Stimulated activated CD4-positive, alpha-beta T cell treated with anti-CD3 and anti-CD28 coated beads, Interleukin-4, amount 100 ng/mL, for 1 hour (primary cell): ENCODE measurements at places on chromosomes 7 and 10.

DNA sequence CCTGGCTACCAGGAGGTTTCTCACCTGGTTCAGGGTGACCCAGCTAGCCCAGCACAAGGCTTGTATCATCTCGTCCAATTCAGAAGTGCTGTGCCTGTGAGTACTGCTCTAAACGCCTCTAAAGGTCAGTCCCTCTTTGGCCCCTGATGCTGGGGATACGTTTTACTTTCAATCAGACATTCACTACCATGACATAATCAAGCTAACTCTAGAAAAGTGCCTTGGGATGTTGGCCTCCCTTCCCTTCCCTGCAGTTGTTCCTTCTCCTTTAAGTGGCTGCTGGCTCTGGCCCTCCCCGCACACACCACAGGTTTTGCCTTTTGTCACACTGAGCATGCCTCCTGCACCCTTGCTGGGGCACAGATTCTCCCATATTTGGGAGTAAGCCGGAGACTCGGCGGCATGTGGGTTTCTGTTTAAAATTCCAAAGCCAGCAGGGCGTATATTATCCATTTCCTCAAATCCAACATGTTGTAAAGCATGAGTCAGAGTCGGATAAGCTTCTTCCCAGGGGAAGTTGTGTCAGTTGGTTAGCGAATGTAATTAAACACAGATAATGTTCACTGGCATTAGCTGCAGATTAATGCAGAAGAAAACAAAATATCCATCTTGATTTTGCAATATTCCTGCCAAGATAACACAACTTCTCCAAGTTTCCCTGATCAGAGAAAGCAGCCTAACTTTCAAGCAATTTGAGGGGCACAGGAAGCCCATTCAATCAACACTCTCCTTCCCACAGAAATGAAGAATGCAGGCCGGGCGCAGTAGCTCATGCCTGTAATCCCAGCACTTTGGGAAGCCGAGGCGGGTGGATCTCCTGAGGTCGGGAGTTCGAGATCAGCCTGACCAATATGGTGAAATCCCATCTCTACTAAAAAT is 31.8 kb upstream of the VCL start:
- no peak for DNase-seq

DNA sequence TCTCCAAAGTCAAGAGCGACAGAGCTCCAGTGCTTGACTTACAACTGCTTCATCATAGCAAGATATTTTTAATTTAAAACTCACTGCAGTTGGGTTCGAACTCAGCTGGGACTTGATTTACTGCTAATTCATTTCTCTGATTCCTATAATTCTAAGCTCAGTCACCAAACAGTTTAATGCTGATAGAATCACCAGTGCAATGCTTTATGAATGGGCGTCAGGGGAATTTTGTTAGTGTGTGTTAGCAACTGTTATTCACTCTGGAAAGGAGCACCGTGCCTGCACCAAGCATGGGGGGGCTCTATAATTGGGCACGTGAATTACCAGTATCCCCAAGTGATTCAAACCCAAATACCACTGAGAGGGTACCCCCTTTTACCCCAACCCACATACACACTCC is 10.4 kb downstream of the PLXNA4 start:
- no peak for DNase-seq

- no peak for DNase-seq
Observed at GRCh38 chr10:127485153-127485857, 63.8 kb upstream of the NPS start.

- DNase-seq: no peak
Observed at GRCh38 chr10:74949034-74949832, 122.8 kb downstream of the KAT6B start.

DNA sequence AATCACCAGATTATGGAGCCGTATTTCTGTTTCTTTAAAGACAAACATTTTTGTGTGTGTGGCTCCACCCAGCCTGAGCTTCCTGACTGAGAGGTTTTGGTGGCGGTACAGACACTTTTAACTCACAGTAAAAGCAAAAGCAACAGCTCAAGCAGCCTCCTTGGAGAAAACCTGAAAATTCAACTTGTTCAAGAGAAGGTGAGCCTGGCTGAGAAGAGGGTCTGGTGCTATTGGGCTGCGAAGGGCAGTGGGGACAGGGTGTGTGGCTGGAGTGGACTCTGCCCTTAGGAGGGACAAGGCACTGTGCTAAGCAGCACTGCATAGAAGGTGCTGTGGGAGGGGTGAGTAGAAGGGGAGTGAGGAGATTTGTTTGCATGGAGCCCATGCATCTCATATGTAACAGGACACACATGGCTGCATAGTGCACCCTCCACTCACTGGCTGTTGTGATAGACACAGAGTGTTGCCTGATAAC is at the start of gene GIMAP7:
TSS of gene GIMAP7 (plus strand) at position 125 of the 475 bp plus-strand sequence. CDS start 5,103 bp downstream, outside the sequence.
- peak; percentile 53 for DNase-seq

DNA sequence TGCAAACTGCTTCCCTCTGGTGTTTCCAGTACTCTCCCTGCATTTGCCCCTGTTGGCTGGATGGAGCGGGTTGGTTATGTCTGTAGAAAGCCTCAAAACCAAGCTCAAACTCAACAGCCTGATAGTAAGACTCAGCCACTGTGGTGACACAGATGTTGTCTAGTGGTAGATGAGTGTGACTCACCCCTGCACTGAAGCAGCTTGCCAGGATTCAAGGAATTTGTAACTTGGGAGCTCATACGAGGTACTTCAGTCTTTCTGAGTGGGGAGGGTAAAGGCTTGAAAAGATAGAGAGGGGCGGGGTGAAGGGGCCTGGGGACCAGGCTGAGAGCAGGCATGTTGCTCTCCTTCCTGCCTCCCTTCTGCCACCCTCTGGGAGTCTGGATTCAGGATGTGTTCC is 22.9 kb upstream of the AQP1 start:
- DNase-seq: no peak

- DNase-seq: no peak
Observed at GRCh38 chr10:90913774-90914420, 7.0 kb downstream of the ANKRD1 start.

GRCh38 chr10:92695679-92696605 is 6.2 kb downstream of the HHEX start:
- no peak for DNase-seq

- no peak for DNase-seq
Observed at GRCh38 chr7:69811476-69812308, 213.4 kb downstream of the AUTS2 start.

- DNase-seq: no peak
Observed at GRCh38 chr10:91788527-91788926, 9.7 kb upstream of the TNKS2 start.

- DNase-seq: no peak
Observed at GRCh38 chr7:71705901-71706596, 574.1 kb downstream of the GALNT17 start.

GRCh38 chr7:75655536-75655935 is 83.2 kb downstream of the HIP1 start:
- DNase-seq: no peak

GRCh38 chr7:5693529-5693928 is 87.9 kb downstream of the RNF216 start:
- DNase-seq: no peak

DNA sequence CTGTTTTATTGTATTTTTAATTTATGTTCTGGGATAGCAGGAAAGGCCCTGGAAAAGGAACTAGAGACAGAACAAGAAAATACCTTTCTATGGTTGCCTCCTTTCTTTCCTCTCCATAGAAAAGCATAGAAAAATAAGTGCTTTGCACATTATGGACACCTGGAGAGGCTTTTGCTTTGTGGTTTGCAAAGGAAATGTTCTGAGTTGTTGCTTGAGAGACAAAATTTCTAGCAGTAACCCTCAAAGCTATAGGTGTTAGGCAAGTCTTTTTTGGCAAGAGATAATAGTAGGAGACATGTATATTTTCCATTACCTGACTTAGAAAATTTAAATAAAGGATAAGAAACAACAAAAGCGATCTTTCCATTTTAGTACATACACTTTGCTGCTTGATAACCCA is 378.6 kb upstream of the PRKCQ start:
- DNase-seq: no peak

- DNase-seq: no peak
Observed at GRCh38 chr7:25842201-25842733, 309.7 kb upstream of the NFE2L3 start.

- DNase-seq: no peak
Observed at GRCh38 chr10:14592026-14592425, 182.7 kb downstream of the FAM107B start.

DNA sequence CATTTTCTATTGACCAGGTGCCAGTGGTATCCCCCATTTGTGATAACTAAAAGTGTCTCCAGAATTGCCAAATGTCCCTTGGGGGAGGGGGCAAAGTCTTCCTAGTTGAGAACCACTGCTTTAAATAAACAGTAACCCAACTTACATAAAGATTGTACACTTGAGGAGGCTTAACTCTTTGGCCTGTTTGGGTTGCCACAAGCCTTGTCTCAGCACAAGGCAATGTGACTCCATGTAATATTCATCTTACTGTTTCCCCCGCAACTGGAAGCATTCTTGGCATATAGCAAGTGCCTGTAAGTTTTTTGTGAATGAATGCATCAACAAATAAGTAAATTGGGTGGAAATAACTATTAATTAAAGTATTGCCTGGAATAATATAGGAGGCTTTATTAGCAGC is 108.3 kb downstream of the ANK3 start:
- DNase-seq: no peak
